ENCODE measurements at places on chromosomes 5 and 9.

DNA sequence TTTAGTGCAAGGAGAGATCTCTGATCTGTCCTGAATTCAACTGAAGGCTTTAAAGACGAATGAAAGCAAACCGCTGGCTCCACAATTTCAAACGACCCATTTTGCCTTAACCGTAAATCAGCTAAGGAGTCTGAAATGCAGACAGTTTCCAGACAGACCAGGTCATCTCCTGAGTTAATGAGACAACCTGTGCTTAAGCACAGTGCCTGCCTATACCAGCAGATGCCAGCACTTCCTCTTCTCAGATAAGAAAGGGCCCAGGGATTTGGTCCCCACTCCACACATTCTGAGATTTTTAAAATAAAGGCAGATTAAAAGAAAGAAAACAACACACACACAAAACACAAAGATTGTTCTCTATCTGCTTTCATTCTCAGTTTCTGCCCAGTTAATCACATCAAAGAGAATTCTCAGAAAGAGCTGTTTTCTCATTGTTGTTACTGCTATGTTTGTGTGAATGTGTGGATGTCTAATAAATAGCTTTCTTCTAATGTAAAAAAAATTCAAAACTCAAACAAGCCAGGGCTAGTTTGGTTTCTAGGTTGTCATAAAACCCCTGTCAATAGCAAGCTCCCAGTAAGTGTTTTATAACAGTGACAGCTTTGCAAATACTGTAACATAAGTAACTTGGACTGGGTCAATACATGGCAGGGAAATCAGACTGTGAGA, 157.7 kb upstream of the SLC24A2 start:
- DNase-seq = no peak

DNA sequence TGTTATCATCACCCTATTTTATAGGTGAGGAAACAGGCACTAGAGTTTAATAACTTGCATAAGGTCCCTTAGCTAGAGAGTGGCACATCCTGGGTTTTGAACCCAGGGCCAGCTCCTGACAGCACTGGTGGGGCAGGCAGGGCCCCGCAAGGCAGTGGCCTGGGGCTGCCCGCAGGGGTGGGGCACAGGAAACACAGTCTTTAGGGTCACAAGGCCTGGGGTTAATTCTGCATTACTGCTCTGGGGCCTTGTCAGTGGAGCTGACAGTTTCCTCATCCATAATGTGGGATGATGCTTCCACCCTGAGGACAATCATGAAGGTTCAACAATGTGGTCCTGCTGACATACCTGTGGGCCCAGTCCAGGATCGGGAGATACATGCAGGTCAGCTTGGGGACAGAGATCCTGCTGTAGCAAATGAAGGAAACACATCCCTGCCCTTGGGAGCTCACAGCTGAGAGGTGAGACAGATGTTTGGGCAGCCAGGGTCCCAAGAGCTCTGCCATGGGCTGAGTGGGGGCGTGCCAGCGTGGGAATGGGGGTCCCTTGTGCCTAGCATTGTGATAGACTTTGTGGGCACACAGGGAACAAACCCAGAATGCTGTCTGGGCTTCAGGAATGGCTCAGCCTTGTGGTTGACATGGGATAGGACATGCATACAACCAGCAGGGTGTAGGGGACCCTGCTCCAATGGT, 14.7 kb downstream of the FGF18 start:
- DNase-seq = no peak

DNA sequence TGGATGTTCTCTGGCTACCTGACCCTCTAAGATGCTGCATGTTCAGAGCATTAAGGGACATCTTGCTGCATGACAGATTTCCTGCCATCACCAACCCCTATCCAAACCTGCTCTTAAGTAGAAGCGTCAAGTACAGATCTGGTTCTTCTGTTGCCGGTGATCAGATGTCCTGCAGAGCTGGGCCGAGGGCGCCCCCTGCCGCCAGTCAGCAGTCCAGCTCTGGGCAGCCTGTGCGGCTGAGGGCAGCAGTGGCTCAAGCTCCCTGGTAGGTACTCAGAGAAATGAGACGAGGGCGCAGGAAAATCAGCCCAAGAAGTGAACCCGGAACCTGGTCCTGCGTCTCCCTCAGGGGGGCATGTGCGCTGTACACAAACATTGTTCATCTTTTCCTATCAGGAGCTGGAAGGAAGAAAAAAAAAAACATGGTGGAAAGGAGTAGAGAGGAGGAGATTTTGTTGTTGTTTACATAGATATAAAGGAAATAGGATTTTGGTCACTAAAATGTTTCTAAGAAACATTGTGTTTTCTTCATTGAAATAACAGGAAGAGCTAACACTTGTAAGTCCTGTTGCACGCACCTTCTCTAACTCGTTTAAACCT, 95.8 kb downstream of the CFAP90 start:
- no peak for DNase-seq

DNA sequence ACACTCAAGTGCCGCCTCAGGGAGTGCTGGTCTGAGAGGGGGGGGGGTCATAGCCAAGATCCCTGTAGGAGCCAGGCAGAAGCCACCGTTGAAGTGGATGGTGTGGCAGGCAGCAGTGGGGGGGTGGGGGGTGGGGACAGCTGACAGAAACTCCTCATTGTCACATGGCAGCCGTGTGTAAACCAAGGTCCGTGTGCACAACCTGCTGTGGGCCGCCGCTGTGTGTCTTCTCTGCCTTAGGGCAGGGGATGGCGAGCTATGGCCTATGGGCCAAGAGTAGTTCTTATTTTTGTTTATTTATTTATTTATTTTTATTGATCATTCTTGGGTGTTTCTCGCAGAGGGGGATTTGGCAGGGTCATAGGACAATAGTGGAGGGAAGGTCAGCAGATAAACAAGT, 13.4 kb downstream of the SQSTM1 start:
- no peak for DNase-seq

DNA sequence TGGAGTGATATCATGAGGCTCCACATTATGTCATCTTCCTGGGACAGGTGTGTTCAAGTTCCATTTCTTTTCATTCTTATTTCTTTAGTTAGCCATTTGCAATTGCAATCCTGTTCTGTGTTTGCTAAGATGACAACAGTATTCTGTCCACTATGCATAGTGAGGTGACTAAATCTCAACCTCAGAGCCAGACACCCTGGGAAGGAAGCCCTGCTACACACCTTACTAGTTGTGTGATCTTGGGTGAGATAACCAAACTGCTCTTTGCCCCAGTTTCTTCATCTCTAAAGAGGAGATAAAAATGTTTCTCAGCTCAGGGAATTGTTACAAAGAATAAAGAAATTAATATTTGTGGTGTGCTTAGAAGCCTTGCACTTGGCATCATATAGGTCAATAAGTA, 215.1 kb upstream of the RPS23 start:
- DNase-seq = no peak

DNA sequence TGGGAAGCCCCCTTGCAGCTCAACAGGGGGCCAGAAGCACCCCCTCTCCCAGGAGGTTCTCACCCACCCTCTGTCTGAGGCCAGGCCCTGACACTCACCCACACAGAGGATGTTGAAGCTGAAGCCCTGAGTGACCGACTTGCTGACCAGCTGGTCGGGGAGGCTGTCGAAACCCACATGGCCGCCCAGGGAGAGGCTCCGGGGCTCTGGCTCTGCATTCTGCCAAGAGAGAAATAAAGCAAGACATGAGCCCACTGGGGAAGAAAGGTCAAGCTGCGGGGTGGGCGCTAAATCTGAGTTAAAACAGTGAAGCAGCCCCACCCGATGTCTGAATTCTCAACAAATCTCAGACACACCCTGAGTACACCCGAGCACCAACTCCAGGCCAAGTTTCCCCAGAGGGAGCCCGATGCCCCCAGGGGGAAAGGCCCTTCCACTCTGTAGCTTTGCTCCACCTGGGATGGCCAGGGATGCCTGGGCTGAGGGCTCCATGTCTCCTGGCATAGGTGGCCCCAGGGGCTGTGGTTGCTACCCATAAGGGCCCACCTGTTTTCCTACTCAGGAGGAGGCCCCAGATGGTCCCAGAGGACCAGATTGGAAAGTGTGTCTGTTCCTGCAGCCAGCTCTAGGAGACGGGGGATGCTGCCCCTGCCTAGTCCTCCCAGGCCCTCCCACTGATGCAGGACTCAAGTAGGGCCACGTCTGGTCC, 11.6 kb downstream of the SEPTIN8 start:
- no peak for DNase-seq

GRCh38 chr9:89779405-89780203, 174.8 kb downstream of the GADD45G start:
- no peak for DNase-seq

DNA sequence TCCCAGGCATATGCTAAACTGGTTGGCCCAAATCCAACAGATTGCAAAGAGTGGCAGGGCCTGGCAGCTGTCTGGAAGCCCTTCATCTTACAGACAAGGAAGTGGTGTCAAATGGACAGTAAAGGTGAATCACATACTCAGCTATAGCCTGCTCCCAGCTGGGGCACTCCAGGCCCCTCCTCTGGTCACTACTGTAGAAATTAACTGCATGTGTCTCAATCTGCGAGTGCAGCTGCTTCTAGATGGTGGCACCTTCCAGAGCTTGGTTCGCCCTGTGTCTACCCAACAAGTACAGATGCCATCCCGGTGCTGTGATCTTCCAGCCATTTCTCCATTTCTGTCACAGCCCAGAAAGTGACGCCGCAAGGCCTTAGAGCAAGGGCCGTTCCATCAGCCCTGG, 50.2 kb downstream of the OTULIN start:
- DNase-seq = no peak

DNA sequence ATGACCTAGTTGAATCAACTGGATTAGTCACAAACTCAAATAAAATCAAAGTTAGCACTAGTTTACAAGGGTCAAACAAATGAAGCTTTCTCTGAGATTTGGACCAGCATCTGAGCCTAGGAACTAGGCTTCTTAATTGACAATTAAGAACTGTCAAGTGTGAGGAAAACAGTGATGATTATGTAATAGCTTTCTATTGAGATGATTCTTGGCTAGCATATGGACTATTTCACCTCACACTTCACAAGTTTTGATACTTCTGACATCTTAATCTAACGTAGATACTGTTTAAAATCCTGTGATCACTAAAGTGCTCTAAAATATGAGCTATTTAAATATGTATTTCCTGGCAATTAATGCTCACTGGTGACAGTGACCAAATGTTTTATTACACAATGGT, 542.9 kb downstream of the EFNA5 start:
- no peak for DNase-seq

- no peak for DNase-seq
Measured at GRCh38 chr9:3868466-3868865, 342.7 kb upstream of the RFX3 start.

DNA sequence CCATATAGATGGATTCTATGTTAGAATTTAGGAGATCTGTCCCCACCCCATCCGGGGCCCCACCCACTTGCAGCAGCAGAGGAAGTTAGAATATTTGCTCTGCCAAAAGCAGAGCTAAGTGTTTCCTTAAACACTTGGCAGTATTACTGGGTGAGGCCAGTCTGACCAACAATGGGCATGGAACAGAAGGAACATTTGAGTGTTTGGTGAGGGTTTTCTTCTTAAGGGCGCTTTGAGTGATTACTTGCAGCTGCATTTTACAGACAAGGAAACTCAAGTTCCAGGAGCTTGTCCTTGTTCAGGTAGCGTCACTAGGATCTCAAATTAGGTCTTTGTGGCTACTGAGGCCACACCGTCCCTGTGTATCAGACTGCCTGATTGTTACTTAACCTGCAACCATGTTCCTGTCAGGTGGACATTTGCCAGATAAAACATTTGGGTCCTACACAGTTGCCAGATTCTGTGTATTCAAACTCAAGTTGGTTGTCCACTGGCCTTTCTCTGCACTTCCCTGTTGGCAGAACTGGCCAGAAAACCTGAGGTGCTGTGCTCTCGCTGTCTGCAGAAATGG, 59.3 kb downstream of the SLC46A2 start:
- DNase-seq = no peak

GRCh38 chr5:35461530-35461929, 156.1 kb upstream of the SPEF2 start:
- DNase-seq = no peak

GRCh38 chr9:119453980-119454379, 84.7 kb upstream of the BRINP1 start:
- DNase-seq = no peak

DNA sequence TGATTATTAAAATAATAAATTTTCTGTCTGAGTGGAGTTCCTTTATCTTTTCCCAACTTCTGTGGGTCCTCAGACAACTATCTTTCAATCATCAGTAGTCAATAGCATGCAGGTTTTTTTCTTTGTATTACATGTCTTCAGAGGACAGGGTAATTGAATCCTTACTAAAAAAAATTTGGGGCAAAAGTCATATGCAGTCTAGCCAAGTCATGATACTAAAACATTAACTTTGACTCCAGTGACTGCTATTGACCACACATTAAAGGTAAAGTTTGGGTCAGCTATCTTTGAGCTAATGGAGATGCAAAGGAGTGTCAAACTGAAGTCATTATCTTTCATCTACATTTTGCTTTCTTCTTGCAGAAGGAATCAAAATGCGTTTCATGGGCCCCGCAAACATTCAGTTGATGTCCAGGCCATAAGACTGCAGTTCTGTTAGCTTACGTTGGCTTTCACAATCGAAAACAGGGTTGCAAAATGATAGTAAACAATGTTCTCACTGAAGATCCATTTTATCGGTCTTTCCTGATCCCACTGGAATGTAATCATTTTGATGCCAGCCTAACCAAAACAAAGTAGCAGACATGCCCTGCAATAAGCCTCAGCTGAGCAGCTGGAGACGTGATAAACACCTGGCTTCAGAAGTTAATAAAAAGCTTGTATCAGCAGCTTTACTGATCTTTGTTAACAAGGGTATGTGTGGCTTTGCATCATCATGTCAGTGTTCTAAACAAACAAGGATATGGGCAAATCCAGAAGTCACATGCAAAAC, 186.1 kb upstream of the PRLR start:
- DNase-seq = no peak

DNA sequence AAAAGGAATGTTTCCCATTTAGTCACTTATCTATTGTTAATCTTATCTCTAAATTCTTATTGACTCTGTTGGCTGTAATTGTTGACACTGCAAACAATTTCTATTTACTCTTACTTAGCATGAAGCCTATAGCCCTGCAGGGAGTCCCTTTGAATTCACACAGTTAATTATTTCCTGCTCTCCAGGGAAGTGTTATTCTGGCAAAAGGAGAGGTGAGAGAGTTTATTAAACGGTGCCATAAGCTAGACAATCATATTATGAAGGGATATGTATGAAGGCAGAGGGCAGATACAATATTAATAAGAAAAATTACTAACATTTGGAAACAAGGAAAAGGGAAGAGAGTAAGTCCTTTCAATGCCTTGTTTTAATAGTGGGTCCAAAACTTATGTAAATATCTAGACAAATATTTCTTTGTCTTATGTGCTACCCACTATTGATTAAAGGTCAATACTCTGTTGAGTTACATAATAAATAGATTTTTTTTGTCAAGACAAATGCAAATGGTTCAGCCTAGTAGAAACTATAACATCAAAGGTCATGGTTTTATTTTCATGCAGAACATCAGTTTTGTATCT, 107.1 kb downstream of the CDH18 start:
- DNase-seq = no peak

DNA sequence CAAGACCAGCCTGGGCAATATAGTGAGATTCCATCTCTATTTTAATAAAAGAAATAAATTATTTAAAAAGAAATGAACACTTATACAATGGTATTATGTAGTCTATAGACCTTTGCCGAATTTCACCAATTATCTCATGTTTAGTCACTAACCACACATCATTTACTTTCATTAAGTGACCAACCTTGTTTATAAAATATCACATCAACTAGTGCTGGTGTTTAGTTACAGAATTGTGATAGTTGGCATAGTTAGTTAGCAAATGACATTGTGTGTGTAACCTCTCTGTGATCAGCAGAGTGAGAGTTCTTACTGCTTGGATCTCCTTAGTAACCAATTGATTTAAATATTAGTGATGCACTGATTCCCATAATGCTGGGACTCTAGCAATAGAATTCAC, 71.8 kb downstream of the PRR16 start:
- DNase-seq = no peak

Data from CMK (cell line).